CD4-positive, alpha-beta T cell treated with Interleukin-1 beta for 1 hour (primary cell): ENCODE measurements at places on chromosomes 2 and 18.
A peak's percentile ranks its signal among the peaks of the same experiment; 100 is the strongest.

GRCh38 chr2:40244675-40245074, 207.2 kb downstream of the SLC8A1 start:
- peak; percentile 5 for DNase-seq

GRCh38 chr2:12008425-12009061, 262.1 kb downstream of the LPIN1 start:
- DNase-seq: no peak

DNA sequence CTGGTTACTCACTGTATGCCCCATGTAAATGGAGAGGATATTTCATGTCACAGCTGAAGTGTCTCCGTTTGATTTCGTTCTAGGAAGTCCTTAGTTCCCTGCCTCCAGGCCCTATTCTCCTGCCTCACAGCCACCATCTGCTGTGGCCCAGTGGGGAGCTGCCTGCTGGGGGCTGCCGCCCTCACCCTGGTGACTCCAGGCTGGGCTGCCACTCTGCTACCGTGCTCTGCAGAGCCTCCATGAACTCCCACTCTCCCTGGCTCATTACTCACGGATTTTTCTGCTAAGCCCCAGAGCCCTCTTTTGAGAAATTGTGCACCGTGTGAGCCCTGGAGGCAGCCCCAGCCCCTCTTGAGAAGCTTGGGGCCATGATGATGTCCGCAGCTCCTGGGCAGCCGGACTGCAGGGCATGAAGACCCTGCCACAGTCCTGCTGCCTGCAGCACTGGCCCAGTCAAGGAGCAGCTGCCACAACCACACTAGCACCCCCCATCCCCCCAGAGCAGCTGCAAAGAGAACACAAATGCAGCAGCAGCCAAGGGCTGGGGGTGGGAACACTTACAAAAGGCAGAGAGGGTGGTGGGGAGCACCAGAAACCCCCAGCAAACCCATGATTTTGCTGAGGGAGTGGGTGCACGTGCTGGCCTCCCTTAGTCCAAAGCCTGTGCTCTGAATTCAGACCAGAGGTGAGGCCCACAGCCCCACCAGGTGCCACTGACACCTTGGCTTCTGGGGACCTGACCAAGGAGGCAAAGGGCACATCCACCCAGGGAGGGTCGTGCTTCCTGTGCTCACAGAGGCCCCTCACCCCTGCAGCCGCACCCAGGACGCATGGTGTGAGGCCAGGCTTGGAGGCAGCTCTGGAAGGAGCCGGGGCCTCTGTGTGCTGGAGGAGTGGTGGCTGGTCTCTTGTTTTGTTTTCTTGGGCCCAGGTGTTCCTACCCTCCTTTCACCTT, 270.2 kb upstream of the RAB6C start:
- DNase-seq: no peak

DNA sequence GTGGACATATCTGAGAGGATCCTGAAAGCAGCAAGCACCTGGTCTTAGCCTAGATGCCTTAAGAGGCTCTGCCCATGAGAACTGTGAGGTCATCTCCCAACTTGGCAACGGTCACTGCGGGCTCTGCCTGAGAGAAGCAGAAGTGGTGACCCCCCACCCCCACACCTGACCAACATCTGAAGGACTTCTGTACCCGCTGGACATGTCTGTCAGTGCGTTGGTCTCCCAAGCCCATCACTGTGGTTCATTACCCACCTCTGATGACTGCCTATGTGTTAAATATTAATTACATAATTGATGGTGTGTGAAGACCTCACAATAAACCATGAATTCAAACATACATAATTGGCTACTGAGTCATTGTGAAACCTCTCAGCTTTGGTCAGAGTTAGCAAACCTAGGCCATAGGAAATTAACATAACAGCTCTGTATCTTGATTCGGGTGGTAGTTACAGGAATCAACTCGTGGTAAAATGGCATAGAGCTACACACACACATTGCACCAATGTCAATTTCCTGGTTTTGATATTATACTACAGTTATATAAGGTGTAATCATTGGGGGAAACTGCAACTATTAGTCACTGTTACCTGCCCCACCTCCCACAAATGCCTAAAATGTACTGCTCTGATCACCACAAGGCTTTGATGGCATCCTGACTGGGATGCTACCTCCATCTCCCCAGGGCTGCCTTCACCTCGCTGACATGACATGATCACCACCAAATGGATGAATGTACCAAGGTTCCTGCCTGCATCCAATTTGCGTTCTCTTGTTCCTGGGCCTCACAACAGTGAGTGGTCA, 4.3 kb upstream of the GALNT1 start:
- no peak for DNase-seq

GRCh38 chr18:40453903-40454302, 1501.1 kb upstream of the PIK3C3 start:
- DNase-seq: no peak

DNA sequence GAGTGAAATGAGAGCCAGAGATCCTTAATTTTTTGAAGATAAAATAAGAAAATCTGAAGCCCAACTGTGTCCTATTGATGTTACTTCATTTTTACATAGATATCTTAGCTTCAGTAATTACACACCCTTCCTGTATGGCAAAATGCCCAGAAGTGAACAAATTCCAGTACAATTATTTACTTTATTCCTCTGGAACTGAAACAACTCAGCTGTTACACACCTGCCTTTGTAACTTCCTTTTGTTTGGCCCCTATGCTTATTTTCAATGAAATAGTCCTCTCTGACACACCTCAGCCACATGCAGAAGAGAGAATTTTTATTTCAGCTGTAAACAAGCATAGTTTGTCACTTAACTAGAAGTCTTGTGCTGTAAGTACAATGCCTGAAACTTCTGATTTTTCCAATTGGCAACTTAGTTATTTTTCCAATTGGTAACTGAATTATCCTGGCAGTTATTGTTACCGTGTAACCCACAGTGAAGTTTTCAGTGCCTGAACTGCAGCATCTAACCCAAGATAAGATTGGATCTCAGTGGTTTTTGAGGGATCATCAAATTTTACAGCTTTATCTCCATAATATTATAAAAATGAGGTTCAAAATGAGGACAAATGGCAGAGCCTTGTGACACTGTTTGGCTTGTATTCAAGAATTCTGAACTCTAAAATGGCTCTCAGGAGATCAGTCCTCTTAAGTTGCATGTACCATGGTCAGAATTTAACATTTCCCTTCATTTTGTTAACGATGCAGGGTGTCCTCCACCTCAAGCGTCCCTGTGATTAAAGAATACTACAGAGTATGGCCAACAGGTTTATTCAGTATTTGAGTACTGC, 82.6 kb downstream of the PKP4 start:
- DNase-seq: no peak

DNA sequence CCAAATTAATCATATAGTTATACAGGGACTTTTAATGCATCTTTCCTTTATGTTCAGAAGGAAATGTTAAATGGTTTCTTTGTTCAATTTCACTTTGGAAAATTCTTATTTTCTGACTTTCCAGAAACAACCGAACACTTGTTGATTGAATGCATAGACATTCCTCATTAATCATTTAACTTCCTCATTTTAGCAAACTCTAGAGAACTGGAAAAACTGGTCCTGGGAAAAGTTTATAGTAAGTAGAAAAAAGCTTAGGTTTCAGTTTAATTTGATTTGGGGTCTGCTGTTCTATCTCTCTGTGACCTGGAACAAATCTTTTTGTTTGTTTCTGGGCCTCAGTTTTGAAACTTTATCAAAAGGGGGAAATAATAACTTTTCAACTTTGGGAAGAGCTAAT, 320.4 kb downstream of the CMPK2 start:
- DNase-seq: no peak

DNA sequence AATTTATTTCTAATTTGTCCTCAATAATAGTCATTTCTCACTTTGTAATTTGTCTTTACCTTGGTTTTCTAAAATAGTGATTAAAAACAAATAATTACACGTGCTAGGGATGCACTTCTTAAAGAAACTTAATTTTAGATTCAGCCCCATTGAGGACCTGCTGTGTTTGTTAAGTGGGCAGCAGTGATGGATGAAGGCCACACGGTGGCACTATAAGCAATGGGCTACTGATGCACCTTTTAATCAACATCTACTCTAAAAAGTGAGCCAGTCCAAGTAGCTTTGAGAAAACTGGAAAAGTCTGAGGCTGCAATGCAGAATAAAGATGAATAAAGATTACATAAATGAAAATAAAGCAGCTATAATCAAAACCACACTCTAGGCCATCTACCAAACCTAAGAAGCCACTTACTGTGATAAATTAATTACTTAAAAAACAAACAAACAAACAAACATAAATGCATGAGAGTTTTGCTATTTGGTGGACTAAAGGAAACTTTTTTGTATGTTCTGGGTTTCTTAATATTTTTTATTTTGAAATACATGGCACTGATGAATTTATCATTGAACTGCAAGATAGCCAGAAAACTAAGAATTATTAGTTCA, 89.3 kb downstream of the PDE11A start:
- DNase-seq: peak; percentile 1

- no peak for DNase-seq
Observed at GRCh38 chr2:104140361-104140760, 713.6 kb upstream of the POU3F3 start.

DNA sequence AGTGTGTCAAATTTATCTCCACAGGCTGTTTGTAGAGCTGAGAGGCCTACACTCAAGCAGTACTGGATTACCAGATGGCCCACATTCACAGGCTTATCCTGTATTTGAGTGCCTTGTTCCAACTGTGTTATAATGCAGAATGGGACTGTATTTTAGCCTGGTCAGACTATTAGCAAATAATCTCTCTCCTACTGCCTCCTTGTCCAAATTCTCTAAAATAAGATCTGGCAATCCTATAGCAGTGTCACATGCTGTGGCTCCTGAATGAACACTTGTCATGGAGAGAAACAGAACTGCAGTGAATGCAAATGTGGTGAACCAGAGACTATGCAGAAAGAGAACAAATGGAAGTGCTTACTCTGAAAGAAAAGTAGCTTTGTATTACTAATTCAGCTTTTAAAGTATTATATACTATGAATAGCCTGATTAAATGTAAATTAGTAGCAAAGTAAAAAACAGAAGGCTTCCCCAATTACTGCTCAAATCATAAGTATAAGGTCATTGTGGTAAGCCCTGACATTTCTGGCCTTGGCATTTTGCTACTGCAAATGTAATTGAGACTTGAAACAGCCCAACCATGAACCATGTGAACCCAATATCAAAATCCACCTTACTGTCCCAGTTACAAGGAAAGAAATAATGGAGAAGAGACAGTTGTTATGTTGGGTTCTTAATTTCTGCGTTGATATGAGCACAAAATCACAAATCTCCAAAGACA, 80.0 kb downstream of the MAP4K3 start:
- DNase-seq: no peak

DNA sequence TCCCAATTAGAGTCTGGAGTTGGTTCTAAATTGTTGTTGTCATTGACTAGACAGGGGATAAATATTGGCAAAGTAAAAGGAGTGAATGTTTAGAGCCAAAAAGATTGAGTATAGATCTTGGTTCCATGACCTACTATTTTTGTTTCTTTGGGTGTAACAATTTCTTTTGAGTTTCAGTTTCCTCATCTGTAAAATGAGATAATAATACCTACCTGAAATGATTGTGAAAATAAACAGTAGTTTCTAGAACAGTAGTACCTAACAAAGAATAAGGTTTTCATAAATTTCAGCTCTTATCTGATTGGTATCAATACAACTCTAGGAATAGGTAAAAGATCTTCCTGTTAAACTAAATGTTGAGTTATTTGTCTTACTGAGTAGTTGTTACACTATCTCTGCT, 56.8 kb downstream of the PMS1 start:
- no peak for DNase-seq

DNA sequence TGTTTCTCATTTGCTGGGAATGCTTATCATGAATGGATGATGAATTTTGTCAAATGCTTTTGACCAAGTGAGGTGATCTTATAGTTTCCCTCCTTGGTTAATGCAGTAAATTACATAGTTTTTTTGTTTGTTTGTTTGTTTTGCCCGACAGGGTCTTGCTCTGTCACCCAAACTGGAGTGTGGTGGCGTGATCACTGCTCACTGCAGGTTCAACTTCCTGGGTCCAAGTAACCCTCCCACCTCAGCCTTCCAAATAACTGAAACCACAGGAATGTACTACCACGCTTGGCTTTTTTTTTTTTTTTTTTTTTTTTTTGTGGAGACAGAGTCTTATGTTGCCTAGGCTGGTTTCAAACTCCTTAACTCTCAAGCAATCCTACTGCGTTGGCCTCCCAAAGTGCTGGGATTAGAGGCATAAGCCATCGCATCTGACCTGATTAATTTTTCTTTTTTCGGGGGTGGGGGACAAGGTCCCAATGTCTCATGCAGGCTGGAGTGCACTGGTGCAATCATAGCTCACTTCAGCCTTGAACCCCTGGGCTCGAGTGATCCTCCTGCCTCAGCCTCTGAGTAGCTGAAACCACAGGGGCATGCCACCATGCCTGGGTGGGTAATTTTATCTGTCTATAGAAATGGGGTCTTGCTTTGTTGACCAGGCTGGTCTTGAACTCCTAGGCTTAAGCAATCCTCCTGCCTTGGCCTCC, 48.6 kb downstream of the SMAD2 start:
- DNase-seq: no peak

GRCh38 chr2:217669831-217670230, 333.0 kb downstream of the TNS1 start:
- DNase-seq: no peak

DNA sequence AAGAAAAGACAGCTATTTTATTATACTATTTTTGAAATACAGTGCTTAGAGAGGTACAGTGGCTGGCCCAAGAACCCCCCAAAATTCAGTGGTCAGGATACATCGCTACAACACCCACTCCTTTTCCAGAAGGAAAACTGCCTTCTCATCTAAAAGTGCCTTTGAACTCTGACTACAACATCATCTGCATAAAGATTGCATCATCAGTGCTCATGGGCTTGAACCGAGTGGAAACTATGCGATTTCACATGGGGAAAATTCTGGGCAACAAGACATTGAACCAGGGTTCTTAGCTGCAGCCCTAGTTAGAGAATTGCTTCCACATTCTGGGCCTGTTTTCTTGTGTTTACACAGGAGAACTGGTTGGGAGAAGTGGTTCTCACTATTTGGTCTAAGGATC, 294.6 kb upstream of the SLC14A2 start:
- no peak for DNase-seq

- no peak for DNase-seq
Observed at GRCh38 chr2:219641390-219642068, 14.1 kb downstream of the SLC4A3 start.

DNA sequence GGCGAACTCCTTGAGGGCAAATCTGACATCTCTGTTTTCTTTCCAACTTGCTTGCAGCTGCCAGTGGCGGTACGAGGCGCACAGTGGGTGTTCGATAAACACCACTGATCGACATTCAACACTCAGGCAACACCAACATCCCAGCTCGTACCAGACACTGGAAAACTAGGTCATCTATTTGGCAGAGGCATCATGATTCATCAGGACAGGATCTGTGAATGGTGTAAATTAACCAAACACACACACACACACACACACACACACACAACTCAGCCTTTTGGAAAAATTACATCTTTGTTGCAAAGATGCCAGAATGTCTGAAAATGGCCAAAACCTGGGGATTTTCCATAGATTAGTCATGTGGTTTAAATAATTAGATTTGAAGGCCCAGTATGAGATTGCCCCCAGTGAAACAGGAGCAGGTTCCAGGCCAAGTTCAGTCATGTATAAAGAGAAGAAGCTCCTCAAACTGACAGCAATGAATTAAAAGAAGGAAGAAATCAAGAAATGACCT, 150.5 kb upstream of the NCKAP5 start:
- no peak for DNase-seq
